ENCODE measurements at places on chromosomes 1 and 21.
A peak's percentile ranks its signal among the peaks of the same experiment; 100 is the strongest.

GRCh38 chr1:116806245-116806644 is 52.0 kb downstream of the CD2 start:
- DNase-seq, result peak; percentile 27

DNA sequence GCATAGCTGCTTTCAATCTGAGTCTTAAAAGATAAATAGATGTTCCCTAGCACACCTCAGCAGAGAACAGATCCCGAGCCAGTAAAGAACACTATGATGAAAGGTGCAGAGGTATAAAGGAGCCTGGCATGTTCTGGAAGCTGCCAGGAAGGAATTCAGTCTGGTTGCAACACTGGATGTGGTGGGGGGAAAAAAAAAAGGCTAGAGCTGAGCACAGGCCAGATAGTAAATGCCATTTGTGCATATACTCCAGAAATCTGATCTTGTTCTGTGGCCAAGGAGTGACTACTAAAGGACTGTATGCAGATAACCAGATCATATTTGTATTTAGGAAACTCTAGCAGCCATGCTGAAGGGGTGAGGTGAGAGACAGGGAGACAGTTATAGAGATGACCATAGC is 240.3 kb downstream of the VAV3 start:
- no peak for DNase-seq

- DNase-seq, result no peak
Observed at GRCh38 chr1:47971385-47972160, 25.6 kb downstream of the TRABD2B start.

DNA sequence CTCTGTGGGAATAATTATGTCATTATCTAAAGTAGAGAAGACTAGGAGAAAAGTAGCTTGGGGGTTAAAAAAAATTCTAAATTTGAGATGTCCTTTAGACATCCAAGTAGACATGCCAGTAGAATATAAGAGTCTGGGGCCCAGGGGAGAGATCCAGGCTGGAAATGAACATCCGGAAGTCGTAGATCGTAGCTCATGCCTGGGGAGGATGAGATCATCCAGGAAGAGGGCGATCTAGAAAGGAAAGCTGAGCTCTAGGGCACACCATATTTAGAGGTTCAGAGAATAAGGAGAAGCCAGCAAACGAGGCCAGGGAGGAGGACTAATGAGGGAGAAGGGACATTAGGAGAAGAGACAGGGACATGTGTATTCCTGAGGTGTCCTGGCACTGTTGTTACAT is 12.2 kb downstream of the NGF start:
- DNase-seq, result no peak

DNA sequence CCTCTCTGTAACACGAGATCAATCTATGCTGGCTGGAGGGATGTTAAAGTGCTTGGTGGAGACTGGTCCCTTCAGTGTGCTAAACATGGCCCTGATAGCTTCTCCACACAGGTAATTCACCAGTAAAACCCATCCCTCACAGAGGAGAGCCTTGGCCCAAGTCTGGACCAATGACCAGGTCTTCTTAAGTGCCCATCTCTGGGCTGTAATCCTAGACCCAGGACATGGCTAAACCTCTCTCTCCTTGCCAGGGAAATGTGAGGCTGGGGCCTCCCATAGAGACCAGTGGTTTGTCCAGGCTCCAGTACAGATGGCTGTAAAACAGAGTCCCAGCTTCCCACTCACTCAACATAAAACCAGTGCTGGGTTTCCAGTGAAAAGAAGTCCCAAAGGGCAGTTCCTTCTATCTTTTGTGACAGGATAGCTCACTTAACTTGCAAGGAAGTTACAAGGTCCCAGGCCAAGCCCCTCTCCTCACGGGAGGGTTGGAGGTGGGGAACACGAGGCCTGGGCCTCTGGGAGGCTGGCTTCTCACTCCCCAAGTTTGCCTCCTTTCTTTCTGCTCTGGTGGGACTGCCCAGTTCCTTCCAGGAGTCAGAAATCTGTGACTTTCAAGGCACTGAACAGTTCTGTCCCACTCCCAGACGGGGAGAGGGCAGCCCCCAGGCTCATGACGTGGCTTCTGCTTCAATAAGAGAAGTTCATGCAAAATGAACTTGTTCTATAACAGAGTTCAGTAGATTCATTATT is 2.2 kb upstream of the KIF17 start:
- DNase-seq, result no peak

- DNase-seq, result no peak
Observed at GRCh38 chr1:5119366-5120234, 465.2 kb downstream of the AJAP1 start.

GRCh38 chr1:165742194-165742593 is 26.5 kb downstream of the TMCO1 start:
- DNase-seq, result no peak

DNA sequence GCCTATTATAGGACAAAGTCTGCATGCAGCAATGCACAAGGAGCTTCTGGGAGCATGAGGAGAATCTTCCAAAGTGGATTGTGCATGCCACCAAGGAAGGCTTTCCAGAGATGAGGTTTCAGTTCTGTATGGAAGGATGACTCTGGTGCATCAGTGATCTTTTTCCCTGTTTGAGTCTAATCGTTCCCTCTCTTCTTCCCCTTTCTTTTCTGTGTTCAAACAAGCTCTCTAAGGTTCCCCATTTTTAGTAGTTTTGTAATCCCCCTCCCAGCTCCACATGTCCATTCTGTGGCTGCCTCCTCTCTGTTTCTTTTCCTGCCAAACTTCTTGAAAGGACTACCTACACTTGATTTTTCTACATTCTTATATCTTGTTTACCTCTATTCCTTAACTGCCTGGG is 43.3 kb upstream of the USP25 start:
- DNase-seq, result no peak

- DNase-seq, result no peak
Observed at GRCh38 chr1:203476216-203476814, 709 bp downstream of the PRELP start.

DNA sequence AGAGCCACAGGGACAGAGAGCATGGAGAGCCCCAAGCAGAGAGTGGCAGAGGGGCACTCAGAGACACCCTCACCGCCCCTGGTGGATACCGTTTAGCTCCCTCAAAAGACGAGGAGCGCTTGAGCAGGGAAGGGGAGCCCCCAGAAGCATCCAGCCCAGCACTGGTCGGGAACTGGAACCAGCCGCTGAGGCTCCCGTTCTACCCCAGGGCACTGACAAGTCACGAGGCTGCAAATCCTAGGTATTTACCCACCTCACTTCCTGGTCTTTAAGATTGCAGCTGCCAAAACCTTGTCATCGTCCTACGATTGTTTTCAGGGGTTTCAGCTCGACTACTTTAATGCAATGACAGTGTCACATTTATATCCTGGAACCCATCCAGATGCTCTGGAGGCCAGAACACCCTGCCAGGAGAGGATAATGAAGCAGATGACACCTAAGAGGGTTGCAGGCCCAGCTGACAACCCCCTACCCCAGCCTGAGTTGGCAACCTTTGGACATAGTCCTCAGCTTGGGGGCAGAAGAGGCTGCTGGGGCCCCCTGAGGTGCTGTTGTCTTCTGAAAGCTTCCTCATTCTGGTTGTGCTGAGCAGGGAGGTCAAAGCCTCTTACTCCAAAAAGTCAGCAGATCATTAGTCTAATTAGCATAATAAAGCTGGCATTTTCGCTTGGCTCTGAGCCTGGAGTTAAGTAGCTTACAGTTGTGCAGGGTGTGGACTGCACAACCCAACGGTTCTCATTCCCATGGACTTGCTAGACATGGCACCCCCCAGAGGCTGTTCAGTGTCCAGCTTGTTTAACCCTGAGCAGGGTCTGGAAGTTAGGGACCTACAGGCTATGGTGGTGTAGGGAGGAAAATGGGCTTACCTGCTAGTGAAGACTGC is 20.6 kb upstream of the BACE2 start:
- no peak for DNase-seq

GRCh38 chr1:185488808-185489207 is 171.8 kb upstream of the IVNS1ABP start:
- no peak for DNase-seq

- no peak for DNase-seq
Observed at GRCh38 chr1:85447006-85447943, 17.7 kb downstream of the DDAH1 start.

DNA sequence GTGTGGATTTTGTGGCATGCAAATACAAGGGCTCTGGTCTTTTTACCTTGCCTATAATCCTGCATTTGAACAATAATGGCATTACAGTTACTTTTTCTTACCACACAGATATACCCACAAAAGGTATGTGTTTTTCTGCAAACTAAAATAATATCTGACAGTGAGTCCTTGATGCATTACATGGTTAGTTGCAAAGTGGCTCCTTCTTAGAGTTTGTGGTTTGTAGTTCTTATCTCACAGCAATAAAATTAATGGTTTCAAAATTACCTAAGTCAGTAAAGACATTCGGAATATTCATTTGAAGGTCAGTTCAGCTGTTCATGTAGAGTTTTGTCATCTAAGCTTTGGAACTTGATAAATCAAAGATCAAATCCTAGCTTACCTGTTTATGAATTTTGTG is 43.5 kb downstream of the SNX7 start:
- no peak for DNase-seq

DNA sequence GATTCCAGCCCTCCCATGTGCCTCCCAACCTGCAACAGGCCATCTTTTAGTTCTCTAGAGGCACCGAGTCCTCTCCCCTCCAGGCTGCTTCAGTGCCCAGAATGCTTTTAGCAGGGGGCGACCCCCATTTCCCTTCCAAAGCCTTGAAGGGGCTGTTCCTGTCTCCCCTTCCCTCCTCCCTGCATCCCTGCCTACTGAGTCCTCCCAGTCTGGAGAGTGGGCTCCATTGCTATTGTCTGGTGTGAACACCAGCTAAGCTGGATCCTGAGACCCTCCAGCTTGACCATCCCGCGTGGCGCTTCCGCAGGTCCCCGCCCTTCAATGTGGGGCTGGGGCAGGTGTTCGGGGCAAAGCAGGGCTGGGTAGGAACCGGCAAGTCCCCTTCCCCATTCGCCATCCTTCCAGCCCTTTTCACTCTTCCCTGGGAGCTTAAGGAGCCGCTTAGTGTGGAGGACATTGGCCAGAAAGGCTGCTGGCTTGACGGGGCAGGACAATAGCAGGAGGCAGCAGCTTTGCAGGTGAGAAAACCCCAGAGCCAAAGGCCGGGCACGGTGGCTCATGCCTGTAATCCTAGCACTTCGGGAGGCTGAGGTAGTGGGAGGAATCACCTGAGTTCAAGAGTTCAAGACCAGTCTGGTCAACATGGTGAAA is 32.2 kb downstream of the PADI6 start:
- DNase-seq, result no peak

DNA sequence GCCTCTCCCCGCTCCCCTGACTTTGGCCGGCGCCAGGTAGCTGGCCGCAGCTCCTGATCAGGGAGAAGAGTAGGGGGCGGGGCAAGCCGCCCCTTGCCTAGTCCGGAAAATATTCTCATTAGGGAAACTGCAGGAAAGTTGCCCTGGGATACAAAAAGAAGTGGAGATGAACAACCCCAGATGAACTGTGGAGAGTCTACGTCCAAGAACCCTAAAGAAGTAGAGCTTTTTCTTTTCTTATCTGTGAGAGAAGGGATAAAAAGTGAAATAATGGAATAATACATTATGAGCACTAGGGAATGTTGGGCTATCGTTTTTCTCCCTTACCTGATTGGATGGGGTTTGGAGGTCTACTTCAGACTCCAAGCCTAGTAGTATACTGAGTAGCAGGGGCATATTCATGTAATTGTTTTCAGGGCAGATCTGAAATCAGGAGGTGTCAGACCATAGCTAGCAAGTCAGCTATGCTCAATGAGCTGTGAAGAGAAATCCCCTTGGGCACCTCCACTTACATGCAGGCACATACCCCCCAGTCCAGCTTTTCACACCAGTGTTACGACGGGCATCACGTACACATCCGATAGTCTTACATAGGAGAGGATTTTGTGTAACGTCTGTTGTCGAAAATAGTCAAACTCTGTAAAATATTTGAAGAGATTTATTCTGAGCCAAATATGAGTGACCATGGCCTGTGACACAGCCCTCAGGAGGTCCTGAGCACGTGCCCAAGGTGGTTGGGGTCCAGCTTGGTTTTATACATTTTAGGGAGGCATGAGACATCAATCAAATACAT is 1.7 kb upstream of the DUSP10 start:
- no peak for DNase-seq

GRCh38 chr21:37815893-37816292 is 100.4 kb downstream of the KCNJ6 start:
- no peak for DNase-seq

- no peak for DNase-seq
Observed at GRCh38 chr1:169309178-169310166, 58.1 kb downstream of the NME7 start.

- no peak for DNase-seq
Observed at GRCh38 chr1:163378554-163378953, 56.8 kb downstream of the NUF2 start.

- DNase-seq, result no peak
Observed at GRCh38 chr1:239263801-239264200, 122.6 kb upstream of the CHRM3 start.

- no peak for DNase-seq
Observed at GRCh38 chr21:27448960-27449359, 482.1 kb upstream of the ADAMTS5 start.

- no peak for DNase-seq
Observed at GRCh38 chr1:91884459-91885212, 1.3 kb downstream of the TGFBR3 start.

DNA sequence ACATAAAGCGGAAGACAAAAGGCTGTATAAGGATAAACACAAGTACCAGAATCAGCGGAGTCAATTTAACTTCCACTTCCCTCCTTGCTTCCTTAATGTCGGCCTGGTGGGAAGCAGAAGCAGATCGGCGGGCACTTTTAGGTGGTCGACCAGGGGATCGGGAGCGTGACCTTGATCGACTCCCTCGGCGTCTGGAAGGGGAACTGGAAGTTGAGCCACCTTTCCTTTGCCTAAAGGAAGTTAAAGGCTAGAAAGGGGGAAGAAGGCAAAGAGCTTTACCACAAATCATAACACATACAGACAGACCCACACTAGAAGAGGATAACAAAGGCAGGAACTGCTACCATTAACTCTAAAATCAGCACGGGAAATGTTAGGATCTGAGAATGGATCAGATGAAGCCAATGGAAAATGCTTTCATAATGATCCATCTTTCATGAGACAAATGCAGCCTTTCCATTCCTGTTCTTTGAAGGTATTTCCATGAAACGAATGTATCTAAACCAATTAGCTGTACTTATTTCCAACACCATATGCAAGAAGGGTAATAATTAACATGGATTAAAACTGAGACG is 5.7 kb downstream of the LBR start:
- DNase-seq, result no peak

- no peak for DNase-seq
Observed at GRCh38 chr1:219081943-219082925, 91.4 kb upstream of the LYPLAL1 start.

DNA sequence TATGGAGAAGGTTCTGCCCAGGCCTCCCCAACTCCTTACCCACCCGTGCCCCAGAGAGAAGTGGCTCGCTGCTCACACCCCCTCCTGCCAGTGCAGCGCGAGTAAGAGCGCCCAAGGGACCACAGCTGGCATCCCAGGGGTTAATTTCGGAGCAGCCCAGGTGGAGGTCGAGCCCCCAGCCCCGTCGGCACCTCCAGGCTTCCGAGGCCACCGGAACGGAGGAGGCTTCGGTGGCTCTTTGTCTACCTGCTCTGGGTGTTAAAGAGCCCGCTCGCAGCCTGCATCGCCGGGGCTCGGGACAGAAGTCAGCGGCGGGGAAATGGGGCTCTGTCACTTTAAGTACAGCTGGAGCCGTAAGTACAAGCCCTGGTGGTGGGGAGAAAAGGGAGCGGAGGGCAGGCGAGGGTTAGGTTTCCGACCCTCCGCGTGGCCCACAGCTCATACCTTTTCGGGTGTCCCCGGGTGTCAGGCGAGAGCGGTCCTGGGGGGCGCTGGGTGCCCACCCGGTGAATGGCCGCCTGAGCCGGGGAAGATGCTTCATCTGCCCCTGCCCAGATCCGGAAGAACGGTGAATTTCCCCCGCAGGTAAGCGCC is 89.4 kb upstream of the IPO9 start:
- DNase-seq, result peak; percentile 38

- no peak for DNase-seq
Observed at GRCh38 chr1:185808631-185809030, 74.4 kb downstream of the HMCN1 start.

All from activated CD4-positive, alpha-beta T cell treated with anti-CD3 and anti-CD28 coated beads for 1 hour (primary cell).